ENCODE measurements at places on chromosomes 4 and X.

DNA sequence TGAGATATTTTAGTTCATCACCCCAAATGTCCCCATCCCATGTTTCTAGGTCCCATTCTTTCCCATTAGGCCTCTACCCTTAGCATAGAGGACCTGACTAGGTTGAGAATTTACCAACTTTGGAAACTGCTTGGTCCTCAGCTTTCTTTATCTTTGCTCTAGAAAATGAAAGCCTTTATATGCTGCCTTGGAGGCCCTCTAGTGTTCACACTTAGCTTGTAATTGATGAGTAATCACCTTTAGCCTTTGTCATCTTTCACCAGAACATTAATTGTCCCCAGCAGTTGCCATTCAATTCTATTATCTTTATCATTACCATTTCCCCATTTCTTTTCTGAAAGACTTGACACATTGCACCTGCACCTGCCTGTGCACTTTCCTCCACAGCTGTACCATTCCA is 589.2 kb upstream of the NR3C2 start:
- DNase-seq = no peak

DNA sequence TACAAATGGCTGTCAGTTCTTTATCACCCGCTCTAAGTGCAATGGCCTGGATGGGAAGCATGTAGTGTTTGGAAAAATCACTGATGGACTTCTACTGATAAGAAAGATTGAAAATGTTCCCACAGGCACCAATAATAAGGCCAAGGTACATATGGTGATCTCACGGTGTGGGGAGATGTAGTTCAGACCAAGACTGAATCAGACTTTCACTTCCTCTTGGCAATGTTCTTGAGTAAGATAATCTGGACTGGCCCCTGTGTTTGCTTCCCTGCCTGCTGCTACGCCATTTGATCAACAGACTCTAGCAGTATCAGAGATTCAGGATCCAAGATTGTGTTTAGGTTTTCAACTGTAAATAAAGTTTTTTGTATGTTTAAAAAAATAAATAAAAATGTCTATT is 682.2 kb upstream of the AMOT start:
- no peak for DNase-seq

DNA sequence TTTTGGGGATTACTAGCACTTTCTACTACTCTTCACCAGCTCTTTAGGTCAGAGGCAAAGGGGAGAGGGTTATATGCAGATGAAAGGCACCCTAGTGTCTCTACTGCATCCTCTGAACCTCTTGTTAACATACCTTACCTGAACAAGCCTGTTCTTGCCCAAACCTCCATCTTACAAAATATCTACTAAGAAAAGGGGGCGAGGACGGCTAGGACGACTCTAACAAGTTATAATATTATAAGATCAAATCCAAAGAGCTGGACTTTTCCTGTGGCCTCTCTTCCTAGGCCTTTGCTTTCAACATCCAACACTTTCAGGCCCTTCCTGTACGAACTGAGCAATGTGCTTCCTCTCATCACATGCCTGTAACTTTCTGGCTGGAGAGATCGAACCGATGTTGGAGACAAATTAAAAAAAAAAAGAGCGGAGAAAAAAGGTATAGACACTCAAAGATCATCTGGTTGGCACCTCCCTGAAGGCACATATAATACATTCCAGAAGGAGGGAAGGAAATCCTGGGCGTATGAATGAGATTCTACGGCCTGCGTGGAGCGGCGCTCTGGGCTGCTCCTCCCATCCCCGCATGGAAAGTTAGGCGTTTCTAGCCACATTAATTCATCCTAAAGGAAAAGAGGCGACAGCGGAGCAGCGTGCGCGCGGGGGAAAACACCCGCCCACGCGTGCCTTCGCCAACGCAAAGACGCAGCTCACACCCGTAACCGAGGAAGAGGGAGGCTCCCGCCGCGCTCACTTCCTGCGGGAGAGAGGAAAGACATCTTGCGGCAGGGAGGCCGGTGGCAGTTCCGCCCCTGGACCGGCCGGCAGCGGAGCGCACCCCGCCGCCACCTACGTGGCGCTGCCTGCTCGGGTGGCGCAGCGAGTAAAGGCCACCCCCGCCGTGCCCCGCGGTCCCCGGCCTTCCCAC is 808 bp downstream of the PRDM5 start:
- DNase-seq = no peak

DNA sequence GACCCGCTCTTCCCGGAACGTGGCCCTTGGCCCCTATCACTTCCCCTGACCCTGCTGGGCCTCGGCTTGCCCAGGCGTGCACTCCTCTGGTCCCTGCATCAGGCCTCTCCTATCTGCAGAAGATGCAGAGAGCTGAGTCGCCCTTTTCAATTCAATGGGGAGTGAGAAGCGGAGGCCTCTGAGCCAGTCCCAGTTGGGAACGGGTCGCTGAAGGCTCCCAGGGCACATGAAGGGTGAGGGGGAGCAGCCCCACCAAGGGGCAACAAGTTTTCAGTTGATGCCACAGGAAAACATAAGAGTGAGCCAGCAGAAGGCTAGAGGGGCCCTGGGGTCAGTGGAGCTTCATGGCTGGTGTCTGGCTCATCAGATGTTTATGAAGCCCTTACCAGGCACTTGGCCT is 17.1 kb downstream of the PSAPL1 start:
- DNase-seq = no peak

- no peak for DNase-seq
Observed at GRCh38 chr4:158006990-158007389, 165.8 kb downstream of the GASK1B start.

DNA sequence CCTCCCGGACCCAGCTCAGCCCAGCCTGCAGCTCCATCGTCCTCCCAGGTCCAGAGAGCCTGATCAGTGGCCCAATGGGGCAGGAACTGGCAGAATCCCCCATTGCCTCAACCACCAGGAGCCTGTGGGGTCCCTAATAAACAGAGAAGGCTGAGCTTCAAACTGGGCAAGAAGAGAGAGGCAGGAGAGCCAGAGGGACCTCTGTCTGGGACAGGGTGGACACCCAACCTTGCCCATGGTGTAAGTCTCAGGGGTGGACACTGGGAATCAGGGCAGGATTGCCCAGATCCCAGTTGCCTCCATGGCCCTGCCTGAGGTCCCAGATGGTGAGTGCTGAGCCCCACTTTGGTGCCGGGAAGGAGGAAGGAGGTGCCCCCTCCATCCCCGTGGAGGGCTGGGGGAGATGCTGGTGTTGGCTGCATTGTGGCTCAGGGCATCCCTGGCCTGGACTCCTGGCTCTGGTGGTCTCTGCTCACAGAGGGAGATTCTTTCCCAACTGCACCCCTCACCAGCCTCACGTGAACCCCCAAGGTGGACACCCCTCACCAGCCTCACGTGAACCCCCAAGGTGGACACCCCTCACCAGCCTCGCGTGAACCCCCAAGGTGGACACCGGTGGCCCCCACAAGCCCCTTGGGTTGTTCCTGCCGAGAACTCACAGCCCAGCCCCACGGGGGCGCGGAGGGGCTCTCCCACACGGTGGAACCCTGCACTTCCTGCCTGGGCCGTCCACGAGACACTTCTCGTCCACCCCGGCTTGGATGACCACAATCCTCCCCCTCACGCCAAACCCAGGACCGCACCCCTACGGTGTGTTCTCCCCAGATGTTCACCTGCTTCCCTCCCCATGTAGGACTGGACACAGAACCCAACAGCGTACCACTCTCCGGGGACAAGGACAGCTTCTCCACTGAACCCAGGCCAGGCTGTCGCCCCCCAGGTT is 5.4 kb downstream of the CPLX1 start:
- DNase-seq = no peak

GRCh38 chr4:26218677-26219605 is 101.9 kb upstream of the RBPJ start:
- DNase-seq = no peak

All from activated T-helper 1 cell treated with Interleukin-2 at 50 U/mL for 16 hours (primary cell).